ENCODE measurements at places on chromosomes 2 and 18.

GRCh38 chr2:133438026-133438425 is 130.2 kb downstream of the NCKAP5 start:
- DNase-seq = no peak

DNA sequence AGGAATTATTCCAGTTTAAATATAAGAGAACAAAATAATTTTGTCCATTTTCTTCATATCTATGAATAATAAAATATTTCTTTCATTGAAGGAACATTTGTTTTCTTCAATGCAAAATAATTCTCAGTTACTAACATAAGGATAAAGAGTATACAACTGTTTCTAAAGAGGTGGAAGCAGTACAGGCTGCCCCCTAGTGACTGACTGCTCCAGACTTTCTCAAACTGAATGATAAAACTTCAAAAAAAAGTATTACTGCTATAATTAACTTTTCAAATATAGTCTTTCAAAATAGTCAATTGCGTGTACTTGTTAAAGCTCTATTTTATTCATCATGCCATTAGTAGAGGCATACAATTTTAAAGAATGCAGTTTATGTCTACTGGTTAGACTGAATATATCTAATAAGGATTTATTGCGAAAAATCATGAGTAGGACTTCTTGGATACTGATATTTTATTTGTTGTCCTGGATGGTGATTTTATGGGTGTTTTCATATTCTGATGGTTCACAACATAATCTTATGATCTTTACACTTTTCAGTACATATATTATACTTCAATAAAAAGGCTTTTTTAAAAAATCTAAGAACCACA is 100.1 kb downstream of the WDPCP start:
- peak; percentile 7 for DNase-seq

DNA sequence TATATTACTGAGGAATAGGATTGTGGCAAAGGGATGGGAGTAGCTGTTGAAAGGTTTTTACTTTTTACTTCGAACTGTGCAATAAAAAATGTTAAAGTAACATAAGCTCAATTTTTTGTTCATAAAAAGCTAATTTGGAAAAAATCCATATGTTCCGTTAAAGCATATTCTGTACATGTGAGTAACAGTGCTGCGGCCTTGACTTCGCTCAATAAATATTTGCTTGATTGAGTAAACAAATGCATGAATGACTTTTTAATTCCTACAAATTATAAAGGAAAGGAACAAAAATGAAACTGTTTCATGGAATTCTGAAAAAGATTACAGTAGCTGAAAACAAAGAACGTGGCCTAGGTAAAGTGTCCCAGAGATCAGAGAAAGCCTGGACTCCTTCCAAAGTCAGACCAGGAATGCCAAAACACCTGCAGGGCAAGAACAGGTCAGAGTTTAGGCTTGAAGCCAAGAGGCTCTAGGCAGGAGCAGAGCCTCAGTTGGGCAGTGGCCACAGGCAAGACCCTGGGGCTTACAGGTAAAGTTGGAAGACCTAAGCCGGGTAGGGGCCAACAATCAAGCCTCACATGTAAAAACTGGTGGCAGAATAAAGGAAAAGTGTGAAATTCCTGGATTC is 44.3 kb upstream of the FIGN start:
- DNase-seq = no peak

DNA sequence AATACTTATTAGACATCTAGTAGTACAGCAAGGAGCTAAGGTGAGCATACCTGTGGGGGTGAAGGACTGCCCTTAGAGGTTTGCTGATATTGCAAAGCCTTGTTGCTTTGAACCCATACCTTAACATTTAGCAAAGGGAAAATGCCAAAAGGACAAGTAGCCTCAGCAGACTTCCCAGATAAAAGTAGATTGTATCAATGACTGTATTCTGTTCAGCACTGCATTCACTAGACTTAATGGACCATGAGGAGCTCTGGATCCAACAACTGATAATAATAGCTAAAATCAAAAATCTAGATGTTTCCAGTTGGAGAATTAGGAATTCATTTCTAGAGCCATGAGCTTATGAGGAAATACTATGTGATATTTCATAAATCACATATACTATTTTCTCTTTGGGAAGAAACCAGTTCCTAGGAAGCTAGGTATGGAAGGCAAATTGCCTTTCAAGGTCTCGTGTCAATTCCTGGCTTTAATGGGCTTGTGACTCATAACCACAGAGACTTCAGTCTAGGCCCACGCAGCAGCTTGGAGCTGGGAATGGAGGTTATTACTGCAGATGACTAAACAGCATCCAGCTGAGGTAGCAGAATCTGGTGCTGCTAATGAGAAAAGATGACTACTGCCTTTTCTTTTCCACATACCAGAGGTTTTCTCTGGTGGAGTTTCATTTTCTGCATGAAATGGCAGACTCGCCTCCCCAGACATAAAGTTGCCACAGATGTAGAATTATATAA is 191.2 kb upstream of the NABP1 start:
- no peak for DNase-seq

GRCh38 chr2:232333361-232334135 is 45.0 kb upstream of the ALPP start:
- no peak for DNase-seq

DNA sequence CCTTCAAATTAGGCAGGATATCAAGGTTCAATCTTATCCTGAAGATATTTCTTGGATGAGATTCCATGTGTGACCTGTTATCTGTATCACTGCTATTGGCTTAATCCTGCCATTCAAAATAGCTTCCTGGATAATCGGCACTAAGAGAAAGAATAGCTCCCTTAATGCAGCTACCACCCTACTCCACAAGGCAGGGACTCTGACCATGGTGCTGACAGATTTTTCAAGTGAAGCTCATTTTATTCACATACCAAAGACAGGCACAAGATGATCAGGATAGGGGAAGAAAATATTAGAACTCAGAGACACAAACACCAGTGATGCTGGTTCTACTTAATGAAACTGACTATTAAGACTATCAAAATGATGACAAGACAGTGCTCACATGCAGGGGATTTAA is 74.9 kb downstream of the ORC4 start:
- no peak for DNase-seq

- no peak for DNase-seq
These were observed 113.4 kb downstream of the MIB1 start for GRCh38 chr18:21853775-21854552.

DNA sequence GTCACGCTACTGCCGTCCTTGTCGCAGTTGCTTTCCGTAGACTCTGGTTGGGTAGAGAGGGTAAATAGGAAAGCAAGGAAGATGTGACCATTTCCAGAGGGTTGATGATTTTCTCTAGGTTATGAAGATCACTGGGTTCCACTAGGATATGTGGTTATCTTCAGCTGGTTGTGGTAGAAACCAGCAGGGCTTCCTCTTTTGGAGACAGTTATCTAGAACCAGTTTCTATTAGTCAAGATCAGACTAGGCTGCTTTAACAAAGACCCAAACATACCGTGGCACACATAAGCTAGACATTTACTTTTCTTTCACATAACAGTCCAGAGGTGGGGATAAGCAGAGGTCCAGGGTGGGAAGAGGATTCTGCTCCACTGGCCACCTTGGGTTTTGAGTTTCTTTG is 59.6 kb downstream of the FASTKD2 start:
- no peak for DNase-seq

GRCh38 chr2:80351231-80351630 is 46.7 kb upstream of the LRRTM1 start:
- no peak for DNase-seq

DNA sequence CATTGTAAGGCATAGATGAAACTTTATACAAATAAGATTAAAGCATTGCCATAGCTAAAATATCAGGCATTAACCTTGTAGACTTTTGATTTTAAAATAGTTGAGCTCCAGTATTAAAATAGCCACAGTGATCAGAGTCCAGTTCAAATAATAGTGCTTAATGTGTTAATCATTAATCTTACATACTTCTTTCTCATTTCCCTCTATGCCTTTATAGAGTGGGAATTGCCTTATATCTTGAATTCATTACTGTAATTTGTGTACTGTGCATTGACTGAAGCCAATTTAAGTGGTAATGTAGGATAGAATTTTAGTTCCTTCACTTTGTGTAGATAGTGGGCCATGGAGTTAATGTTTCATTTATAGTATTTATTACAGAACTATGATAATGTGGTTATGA is 549.2 kb upstream of the VWC2L start:
- no peak for DNase-seq

DNA sequence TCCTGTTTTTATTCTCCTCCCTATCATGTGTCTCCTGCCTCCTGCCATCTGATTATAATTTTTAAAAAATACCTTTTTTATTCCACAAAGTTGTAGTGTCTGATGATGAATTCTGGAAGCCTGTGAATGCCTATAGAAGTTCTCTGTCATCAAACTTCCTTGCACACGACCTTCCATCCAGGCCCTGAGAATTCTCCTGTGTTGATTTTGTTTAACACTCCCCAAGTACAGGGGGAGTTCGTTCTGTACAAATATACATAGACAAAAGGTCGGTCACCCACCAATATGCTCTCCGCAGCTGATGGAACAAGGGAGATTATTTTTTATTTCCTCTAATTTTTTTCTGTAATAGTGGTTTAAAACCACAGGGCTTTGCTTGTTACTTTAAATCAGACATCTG is 232.5 kb downstream of the PIEZO2 start:
- no peak for DNase-seq

- DNase-seq = no peak
These were observed 528.0 kb upstream of the TNP1 start for GRCh38 chr2:217387776-217388387.

GRCh38 chr2:5123582-5124196 is 568.5 kb upstream of the SOX11 start:
- DNase-seq = no peak

GRCh38 chr2:139424101-139424500 is 643.9 kb upstream of the NXPH2 start:
- DNase-seq = no peak

GRCh38 chr2:199261239-199261638 is 196.5 kb downstream of the SATB2 start:
- no peak for DNase-seq

- peak; percentile 56 for DNase-seq
These were observed 160.7 kb upstream of the NT5C1B start for GRCh38 chr2:18749912-18750526.

- DNase-seq = no peak
These were observed 34.6 kb upstream of the IMPA2 start for GRCh38 chr18:11946756-11947155.
